ENCODE measurements at places on chromosomes 7 and 10.

DNA sequence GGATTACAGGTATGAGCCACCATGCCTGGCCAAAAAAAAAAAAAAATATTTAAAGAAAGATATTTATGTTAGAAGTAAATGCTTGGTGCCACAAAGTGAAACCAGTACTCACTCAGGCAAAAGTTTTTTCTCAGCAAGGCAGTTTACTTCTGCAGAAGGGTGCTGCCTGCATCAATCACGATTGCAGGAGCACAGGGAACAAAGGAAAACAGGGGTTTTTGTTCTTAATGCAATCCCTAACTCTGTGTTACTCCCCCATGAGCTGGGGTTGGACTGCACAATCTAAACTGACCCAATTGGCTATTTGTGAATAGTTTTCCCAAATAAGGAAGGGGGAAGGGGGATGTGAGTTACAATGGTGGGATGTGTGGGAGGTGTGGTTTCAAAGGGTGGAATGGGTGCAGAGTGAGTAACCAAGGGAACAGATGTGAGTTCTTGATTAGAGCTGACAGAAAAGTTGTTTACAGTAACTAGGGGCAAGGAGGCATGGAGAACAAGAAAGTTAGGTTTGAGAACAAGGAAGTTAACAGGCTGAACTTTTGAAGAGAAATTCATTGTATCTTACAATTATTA, 255.4 kb downstream of the TYW1 start:
- DNase-seq = no peak

GRCh38 chr7:107035446-107035845, 9.1 kb upstream of the PRKAR2B start:
- no peak for DNase-seq

DNA sequence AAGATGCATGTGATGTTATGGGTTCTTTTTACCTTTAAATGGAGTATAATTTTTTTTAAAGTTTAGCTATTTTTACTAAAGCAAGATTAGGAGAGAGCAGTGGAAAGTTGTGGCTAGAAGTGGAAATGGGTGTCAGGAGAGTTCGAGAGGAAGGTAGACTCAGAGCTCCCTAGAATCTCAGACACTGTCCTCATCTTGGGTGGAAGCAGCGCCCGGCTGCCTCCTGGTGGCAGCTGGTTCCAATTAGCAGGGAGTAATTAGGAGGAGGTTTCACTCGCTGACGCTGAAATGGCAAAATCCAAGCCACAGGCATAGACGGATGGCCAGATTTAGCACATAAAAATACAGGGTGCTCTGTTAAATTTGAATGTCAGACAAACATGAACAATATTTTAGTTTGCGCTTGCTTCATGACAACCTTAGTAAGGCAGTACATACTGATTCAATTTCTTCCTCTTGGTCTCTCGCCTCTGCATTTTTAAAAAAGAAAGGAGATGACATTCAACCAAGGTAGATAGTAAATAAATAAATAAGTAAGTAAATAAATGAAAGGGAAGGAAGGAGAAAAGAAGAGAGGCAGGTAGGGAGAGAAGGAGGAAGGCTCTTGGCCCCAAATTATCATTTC, 58.5 kb downstream of the LGI1 start:
- DNase-seq = peak; percentile 32

DNA sequence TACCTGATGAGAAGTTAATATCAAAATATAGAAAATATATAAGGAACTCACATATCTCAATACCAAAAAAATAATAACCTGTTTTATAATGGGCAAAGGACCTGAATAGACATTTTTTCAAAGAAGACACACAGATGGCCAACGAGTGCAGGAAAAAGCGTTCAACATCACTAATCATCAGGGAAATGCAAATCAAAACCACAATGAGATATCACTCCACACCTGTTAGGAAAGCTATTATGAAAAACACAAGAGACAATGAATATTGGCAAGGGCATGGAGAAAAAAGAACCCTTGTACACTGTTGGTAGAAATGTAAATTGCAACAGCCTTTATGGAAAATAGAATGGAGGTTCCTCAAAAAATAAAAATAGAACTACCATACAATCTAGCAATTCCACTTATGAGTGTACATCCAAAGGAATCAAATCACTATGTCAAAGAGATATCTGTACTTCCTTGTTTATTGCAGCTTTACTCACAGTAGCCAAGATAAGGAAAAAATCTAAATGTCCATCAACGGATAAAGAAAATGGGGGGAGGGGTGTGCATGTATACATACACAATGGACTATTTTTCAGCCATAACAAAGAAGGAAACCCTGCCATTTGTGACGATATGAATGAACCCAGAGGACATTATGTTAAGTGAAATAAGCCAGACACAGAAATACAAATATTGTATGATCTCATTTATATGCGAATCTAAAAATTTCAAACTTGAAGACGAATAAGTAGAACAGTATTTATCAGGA, 3.6 kb upstream of the ALOX5 start:
- DNase-seq = no peak

DNA sequence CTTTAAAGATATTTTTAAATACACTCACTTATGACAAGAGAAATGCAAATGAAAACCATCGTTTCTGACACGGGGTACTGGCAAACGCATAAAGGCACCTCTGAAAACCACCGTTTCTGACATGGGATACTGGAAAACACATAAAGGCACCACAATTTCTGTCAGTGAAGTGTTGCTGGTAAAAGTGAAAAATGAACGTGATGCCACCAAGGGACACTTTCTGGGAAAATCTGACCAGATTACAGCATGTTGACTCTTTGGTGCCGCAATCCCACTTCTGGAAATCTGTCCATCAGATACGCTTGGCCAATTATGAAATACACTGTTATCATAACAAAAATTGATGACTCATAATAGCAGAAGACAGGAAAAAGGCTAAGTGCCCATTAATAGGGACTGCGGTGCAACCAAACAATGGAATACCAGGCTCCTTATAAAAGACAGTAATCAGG, 131.7 kb downstream of the ZMYND11 start:
- no peak for DNase-seq

DNA sequence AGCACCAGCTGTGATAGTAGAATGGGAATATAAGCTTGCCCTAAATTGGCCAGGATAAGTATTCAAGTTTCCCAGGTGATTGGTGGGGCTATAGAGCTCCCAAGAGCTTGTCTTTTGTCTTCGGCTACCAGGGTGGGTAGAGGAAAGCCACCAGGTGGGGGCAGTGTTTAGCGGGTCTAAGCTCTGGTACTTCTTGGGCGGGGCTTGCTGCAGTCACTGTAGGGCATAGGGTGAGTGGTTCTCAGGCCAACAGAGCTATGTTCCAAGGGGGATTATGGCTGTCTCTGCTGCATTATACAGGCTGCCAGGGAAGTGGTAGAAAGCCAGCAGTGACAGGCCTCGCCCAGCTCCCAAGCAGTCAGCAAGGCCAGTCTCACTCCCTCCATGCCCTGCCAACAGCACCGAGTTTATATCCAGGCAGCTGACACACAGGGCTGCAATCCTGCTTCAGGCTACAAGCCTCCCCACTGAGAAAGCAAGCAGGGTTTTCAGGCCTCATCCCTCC, 110.7 kb downstream of the ZNF467 start:
- DNase-seq = peak; percentile 74
